ENCODE measurements at places on chromosomes 11 and 22.
A peak's percentile ranks its signal among the peaks of the same experiment; 100 is the strongest.

GRCh38 chr11:69442807-69443137 is 38.7 kb upstream of the LINC01488 start:
- no peak for DNase-seq

DNA sequence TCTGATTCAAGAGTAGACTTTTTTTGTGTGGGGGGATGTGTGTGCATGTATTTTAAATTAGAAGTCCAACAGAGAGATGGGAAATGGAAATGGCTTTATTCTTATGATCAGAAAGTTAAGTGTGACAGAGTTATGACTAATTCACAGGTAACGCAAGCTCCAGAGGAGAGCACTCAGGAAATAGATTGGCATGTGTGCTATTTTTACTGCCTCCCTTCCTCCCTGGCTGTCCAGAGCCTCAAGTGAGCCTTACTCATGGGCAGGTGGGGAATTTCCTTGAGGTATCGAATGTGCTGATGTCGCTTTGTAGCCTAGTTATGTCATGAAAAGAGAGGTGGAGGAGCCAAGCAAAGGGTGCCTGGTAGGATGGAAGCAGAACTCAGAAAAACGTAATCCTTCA is 70.3 kb upstream of the BDNF start:
- DNase-seq: no peak

- no peak for DNase-seq
Observed at GRCh38 chr11:96207459-96208449, 135.2 kb downstream of the MAML2 start.

DNA sequence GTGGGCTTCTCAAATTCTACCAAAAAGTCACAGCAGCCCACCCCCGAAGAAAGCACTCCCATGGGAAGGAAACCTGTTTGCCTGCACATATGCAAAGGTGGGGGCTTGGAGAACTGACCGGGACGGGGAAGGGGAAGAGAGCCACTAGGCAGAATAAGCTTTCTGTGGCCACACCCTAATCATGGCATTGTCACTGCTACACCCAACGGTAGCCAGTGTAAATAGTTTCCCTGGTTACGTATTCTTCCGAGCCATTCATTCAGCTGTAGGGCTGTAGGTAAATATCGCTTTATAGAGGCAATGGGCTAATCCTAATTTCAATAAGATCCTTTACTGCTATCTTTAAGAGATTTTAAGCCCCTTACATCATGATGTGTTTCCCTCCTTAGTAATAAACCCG is 61.7 kb downstream of the PRDM11 start:
- no peak for DNase-seq

GRCh38 chr22:17633217-17633997 is 4.9 kb upstream of the ATP6V1E1 start:
- DNase-seq: no peak

DNA sequence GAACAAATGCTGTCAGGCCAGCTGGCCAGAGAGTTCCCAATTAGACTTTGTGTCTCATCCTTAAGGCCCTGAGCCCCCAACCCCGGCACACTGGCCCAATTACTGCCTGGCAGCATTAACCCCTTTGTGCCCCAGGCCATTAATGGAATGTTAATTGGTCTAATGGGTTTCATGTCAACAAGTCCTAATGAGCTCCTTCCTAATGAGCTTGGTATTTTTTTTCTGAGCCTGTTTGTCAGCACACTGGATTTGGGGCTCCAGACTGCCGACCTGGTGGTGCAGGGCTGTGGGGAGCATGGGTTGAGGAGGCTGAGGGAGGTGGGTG is 148.8 kb downstream of the FEZ1 start:
- no peak for DNase-seq

DNA sequence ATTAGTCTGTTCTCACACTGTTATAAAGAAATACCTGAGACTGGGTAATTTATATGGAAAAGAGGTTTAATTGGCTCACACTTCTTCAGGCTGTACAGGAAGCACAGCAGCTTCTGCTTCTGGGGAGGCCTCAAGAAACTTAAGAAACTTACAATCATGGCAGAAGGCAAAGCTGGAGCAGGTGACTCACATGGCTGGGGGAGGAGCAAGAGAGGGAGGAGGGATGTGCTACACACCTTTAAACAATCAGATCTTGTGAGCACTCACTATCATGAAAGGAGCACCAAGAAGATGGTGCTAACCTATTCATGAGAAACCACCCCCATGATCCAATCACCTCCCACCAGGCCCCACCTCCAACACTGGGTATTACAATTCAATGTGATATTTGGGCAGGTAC is 381.6 kb downstream of the ETS1 start:
- no peak for DNase-seq

DNA sequence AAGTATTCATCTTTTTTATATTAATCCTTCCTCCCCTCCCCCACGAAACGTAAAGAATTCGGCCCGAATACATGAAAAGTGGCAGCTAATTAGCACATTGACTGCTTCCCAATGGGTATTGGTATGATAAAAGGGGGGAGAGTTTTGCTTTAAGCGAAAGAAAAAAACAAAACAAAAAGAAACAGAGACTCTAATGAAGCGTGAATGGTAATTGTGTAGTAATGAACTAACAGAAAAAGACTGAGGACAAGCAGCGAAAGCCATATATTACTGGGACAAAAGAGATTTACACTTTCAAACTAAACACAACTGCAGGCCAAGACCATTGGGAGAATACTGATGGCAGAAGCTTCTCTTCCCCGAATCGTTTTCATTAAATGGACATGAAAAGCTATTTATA is 2.5 kb downstream of the DBX1 start:
- no peak for DNase-seq

- DNase-seq: no peak
Observed at GRCh38 chr11:83827940-83828554, 541.9 kb upstream of the CCDC90B start.

DNA sequence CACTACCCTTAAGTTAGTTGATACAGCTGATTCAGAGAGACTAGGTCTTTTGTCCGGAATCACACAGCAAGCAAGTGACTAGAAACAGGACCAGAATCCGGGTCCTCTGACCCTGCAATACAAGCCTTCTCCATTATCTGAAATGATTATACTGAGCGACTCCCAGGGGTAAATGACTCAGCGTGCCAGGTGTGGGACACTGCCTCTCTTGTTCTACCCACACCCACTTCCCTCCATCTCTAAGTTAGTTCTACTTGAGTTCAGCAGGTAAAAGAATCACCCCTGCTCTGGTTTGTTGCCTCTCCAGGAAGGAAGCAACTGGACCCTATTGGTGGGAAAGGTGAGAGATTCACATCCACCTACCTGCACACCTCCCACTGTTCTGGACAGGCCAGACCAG is 156.9 kb downstream of the DBX1 start:
- no peak for DNase-seq

DNA sequence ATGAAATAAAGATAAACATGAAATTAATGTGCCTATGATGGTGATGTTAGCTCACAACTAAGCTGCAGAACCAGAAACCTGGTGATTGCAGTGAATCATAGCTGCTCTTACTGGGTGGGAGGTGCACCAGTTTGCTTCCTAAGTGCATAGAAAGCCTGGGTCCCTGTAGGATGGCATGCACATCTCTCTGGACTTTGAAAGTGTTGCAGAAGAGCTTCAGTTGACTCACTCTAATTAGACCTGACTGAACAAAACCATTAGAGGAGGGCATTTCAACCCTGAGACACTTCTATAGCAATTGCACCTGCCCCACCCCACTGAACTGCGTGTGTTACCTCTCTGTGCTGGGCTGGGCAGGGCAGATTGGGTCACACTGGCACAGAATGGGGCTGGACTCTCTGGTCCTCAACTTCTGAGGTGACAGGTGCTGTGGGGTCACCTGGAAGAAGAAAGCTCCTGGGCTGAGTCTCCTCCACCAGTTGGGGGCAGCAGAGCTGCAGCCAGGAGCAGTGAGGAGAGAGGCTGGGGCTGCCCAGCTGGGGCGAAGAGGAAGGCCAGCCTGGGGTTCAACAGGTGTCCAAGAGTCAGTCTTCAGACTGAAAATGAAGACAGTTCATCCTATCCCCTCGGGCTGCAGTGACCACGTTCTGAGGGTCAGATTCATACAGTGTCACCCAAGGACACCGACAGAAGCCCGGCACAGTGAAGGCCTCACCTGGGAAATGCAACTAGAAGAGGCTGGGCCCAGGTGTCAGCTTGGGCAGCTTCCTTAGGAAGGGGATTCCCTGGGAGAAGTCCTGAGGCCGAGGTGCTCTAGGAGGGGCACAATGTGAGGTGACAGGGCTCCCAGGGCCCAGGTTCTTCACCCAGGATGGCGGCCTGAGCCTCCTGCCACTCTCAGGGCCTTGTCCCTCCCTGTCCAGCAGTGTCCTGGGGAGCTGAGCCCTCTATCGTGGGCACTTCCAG is 58.1 kb downstream of the GGTLC2 start:
- no peak for DNase-seq

- DNase-seq: no peak
Observed at GRCh38 chr11:88535266-88535665, 197.7 kb upstream of the CTSC start.

- DNase-seq: no peak
Observed at GRCh38 chr22:43845981-43846380, 16.3 kb downstream of the SULT4A1 start.

GRCh38 chr22:49547751-49548239 is 279.9 kb downstream of the BRD1 start:
- no peak for DNase-seq

DNA sequence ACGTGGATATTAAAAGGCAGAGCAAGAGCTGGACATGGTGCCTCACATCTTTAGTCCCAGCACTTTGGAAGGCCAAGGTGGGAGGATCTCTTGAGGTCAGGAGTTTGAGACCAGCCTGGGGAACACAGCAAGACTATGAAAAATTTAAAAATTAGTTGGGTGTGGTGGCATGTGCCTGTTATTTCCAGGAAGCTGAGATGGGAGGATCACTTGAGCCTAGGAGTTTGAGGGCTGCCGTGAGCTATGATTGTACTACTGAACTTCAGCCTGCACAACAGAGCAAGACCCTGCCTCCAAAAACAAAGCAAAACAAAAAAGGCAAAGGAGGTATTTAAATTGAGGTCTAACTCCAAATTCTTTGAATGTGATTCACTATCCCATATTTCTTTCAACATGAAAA is 23.5 kb downstream of the RDX start:
- no peak for DNase-seq

- no peak for DNase-seq
Observed at GRCh38 chr11:36187622-36188021, 101.6 kb downstream of the COMMD9 start.

DNA sequence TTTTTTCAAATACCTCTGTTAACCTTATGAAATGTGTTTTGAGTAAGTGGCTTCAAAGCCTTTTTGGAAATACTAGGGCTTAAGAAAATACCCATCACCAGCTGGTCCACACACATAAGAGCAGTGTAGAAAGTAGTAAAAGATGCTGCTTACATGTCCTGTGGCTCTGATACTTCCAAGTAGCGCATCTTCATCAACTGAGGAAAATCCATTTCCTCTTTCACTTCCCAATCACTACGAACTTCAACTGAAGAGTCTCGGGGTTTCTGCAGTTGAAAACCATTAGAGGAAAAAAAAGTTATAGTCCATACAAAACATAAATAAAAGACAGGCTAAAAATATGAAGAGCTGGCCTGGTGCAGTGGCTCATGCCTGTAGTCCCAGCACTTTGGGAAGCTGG is 8.5 kb downstream of the EIF3D start:
- DNase-seq: no peak

- no peak for DNase-seq
Observed at GRCh38 chr11:85769771-85770170, 41.2 kb downstream of the SYTL2 start.

- no peak for DNase-seq
Observed at GRCh38 chr11:113141010-113141409, 173.4 kb upstream of the TTC12 start.

GRCh38 chr11:76524461-76524860 is 79.6 kb downstream of the EMSY start:
- no peak for DNase-seq

DNA sequence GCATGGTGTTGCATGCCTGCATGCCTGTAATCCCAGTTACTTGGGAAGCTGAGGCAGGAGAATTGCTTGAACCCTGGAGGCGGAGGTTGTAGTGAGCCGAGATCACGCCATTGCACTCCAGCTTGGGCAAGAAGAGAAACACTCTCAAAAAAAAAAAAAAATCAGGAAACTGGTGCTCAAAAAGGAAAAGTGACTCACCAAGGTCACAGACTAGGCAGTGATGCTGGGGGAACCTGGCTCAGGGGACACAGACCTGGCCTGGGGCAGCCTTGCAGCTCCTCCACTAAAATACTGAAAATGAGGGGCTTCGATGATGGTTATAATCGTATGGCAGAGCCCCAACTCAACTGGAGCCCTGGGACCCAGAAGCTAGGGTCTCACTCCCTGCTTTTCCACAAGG is 8.1 kb upstream of the SLC35E4 start:
- DNase-seq: no peak

DNA sequence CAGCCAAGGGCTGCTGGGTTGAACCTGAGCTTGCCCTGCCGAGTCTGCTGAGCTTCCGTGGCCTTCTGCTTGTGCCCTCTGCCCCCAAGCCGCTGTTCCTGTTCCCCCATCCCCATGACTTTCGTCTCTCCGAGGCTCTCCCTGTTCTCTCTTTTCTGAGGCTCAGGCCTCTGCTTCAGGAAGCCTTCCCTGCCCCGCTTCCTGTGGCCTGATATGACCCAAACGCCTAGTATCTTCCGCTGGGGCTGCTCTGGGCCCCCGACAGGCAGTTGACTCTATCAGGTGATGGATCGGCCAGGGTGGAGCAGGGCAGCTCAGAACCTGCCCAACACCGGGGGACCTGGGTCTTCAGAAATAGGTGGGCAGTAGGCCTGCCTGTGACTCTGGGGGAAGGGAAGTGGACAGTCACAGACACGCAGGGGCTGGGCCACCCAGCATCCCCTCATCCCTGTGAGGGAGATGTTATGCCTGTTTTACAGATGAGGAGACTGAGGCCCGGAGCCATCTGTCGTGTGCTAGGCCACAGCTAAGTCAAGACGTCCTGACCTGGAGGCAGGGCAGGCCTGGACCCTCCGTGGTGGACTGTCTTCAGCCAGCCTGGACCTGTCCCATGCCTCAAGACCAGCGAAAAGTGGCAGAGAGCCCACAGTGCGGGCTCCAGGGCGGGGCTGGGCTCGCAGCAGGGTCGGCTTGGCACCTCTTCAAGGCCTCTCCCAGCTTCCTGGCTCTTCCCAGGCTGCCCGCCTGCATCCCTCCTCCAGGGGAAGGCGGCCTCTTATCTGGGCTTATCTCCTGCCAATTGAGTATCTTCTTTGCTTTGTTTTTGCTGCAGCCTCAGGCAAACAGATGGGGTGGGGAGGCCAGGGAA is 16.2 kb downstream of the BAD start:
- no peak for DNase-seq

GRCh38 chr11:9060700-9061111 is 30.7 kb downstream of the SCUBE2 start:
- DNase-seq: peak; percentile 58

Data from activated naive CD4-positive, alpha-beta T cell treated with Interleukin-2 at 50 U/mL for 16 hours (primary cell).